ENCODE measurements at places on chromosomes 5 and 9.

DNA sequence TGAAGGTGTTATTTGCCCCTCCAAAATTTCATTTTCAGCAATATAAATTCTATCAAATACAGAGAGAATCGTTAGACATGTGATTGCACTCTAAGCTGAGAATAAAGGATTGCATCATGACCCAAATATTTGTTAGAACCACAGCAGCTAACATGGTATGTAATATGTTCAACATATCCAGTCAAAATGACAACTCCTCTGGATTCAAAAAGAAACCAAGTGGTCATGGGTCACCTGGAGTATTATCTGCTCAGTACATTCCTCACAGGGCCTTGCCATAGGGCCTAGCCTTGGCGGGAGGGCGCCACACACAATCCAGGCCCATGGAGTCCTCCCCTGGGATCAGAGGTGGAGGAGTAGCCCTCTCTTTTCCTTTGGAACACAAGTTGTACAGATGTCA is 179.2 kb downstream of the HSD17B3 start:
- no peak for DNase-seq

GRCh38 chr9:69820955-69821788 is 555 bp downstream of the CFAP95 start:
- no peak for DNase-seq

DNA sequence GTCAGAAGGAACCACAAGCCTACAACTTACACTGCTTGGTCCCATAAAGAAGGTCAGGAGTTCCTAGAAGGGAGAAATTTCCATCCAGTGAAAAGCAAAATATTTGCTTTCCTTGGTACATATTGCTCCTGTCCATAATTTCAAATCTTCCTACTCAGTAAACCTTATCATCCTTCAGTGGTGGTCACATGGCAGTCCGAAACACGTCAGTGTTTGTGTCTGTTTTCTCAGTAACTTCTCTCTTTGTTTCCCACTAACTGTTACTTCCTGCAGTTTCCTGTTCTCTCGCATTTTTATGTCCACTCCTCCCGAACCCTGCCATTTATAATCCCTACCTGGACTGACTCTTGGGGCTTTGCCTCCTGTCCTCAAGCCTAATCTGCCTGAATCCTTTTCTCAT is 129.1 kb downstream of the FANCC start:
- no peak for DNase-seq

- no peak for DNase-seq
These were observed 153.9 kb downstream of the ELAVL2 start for GRCh38 chr9:23672151-23672550.

GRCh38 chr5:36765876-36766275 is 110.7 kb upstream of the NIPBL start:
- DNase-seq: no peak

DNA sequence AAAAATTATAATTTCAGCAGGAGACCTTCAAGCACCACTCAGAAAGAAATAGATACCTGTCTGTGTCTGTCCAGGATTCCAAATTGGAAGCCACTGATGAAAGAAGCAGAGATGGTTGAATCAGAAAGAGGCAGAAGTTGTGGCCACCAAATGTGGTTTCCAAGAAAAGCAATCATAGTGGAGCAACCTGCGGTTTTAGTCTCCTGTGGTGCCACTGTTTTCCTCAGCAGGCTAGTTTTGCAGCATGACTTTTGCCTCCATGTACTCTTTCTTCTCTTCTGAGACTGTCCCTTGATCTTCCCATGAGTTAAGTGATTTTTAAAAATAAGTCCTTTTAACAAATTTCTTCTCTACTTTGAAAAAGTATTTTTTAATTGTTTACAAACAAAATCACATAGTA is 535.8 kb downstream of the CYLC2 start:
- DNase-seq: no peak

DNA sequence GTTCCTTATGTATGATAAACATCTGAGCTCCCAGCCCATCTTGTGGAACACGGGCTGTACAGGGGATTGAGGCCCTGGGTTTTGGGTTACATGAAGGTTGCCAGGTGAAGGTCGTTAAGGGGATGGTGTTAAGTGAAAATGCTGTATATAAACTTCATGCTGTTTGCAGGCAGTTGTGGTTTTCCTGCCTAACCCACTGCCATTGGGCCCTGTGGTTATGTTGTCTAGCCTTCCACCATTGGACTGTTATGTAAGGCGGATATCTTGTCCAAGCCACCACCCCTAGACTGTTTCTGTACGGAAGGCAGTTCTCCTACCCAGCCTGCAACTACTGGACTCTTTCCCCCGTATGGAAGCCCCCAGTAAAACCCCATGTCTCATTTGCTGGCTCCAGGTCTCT is 246.1 kb downstream of the KIF4B start:
- DNase-seq: no peak

DNA sequence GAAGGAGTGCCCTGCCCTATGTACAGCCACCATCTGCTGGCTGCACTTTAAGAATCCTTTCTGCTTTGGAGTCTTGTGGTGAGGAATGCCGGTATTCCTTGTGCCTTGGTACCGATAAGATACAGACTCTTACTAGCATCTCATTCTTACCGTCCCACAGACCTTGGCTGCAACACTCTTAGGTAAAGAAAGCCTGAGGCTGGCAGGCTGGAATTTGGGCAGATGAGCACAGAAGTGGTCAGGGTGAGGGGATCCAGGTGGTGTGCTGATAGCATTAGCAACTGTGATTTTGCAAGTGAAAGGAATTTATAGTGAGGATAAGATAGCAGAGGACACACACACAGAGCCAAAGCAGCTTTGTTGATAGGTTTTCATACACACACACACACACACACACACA is 198.1 kb downstream of the ENC1 start:
- no peak for DNase-seq

DNA sequence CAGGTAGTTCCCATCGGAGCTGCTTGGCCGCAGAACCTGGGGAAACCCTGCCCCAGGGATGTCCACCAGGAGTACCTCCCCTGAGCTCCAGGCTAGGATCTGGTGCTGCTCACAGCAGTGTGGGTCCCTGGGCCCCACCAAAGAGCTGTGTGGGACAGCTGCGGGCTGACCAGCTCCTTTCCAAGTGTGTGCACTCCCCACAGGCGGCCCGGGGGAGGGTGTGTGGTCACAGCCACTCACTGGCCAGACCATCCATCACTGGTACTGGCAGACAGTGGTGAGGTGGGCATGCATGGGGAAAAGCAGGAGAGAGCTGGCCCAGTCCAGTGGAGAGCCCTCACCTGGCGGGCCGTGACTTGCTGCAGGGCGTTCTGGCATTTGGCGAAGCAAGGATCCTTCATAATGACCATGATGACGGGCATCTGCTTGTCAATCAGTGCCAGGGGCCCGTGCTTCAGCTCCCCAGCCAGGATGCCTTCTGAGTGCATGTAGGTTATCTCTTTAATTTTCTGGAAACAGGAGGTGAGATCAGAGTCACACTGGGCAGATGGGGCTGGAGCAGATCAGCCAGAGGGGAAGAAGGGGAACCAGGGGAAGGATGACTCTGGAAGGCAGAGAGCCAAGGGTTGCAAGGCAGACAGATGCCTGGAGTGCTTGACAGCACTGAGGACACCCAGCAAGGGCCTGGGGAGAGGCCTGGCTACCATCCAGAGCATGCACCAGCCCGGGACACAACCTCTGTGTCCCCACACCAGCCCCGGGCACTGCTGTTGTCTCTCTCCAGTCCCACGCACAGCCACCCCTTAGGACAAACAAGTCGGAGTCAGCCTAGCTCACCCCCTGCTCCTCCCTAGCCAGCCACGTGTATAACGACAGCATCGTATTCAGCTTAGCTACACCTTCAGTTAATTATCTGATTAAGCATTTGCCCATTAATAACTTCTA is 12.8 kb upstream of the MAPK9 start:
- no peak for DNase-seq

DNA sequence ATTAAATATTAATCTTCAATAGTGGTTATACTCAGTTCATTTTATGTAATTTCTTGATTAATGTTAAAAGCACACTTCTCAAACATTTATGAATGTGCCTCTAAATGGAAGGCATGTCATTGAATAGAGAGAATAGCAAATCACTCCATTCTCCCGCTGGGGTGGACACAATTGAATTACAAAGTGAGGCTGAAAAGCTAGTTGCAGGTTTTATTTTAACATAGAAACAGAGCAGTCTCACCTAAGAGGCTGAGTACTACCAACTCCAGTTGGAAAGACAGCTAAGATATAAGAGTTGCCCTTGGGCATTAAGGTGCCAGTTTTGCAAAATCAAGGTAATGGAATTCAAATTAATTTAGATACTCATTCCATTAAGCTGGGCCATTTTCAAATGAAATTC is 147.2 kb downstream of the PCSK1 start:
- no peak for DNase-seq

DNA sequence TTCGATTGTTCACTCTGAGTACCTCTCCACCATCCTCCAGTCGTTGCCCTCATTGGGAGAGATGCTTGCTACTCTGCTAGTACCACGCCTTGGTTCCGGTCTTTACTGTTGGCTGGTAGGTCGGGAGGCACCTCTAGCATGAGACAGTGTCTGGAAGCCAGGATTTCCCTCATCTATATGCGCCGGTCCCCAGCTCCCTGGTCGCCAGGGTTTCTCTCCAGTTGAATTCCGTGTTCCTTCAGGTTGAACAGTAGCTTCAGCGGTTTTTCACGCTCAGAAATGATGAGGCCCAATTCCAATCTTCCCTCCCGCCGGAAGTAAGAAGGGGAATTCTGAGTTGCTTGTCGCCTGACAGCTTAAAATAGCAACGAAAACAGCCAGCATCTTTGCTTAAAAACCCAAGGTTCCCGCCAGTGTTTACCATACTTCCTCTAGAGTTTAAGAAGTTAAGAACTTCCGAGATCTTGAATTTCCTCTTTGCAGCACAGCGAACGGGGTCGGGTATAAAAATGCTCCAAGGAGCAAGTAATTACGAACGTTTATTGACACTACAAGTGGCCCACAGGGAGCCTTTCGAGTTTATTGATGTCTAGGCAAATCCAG is 1.3 kb upstream of the ST8SIA4 start:
- DNase-seq: no peak

DNA sequence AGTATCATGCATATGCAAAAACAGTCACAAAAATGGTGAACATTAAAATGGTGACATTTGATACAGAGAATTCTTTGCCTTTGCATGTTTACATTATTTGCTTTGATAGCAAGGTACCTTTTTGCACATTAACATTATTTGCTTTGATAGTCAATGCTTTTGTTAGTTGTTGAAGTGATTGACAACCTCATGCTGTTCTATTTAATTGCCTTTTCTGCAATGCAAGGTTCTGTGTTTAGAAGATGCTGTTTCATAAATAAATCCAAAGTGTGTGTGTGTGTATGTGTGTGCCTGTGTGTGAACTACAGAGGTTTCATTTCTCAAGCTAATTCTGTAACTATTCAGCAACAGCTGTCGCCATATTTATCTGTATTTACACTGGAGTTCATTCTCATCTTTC is 668.7 kb downstream of the NR2F1-AS1 start:
- DNase-seq: peak; percentile 53

DNA sequence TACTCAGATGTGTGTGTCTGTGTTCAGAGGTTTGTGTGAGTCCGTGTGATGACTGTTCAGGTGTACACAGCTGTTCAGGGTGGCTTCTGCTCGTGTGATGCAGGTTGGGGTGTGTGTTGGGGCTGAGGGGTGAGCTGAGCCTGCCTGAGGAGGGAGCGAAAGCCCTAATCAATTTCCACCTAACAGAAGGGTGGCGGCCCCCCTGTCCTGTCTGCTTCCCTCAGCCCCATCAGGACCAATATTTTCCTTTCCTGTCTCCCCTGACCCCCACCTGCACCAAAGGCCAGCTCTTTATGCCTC is 30.2 kb downstream of the LHX2 start:
- no peak for DNase-seq

- peak; percentile 63 for DNase-seq
These were observed 77.7 kb downstream of the DNAH5 start for GRCh38 chr5:13866792-13867191.

DNA sequence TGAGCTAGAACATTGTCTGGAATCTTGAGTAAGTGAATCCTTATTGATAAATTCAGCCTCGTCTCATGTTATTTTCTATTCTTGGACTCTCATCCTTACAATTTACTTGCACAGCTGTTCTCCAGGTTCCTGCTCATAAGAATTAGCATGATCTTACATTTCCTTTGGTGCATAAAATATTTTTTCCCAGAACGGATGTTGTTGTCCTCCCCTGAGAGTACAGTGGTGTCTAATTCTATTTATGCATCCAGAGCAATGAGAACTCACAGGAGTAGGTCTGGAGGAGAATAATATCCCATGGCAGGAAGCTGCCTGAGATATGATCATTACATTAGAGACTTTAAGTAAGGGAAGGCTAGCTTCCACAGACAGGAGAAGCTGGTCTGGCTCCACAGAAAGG is 178.4 kb upstream of the MAST4 start:
- DNase-seq: no peak

- no peak for DNase-seq
These were observed 10.3 kb upstream of the RGMB start for GRCh38 chr5:98763001-98763630.

- DNase-seq: no peak
These were observed 38.3 kb downstream of the RXRA start for GRCh38 chr9:134364391-134365114.

GRCh38 chr9:118686959-118687358 is 682.3 kb downstream of the BRINP1 start:
- DNase-seq: no peak

DNA sequence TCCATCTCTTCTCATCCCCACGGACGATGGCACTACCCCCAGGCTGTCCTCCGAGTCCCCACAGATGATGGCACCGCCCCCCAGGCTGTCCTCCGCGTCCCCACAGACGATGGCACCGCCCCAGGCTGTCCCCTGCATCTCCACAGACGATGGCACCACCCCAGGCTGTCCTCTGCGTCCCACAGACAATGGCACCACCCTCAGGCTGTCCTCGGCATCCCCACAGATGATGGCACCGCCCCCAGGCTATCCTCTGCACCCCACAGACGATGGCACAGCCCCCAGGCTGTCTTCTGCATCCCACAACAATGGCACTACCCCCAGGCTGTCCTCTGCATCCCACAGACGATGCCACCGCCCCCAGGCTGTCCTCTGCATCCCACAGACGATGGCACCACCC is 57.4 kb upstream of the PTCH1 start:
- no peak for DNase-seq

- no peak for DNase-seq
These were observed 10.4 kb upstream of the ANKRD33B start for GRCh38 chr5:10553476-10553875.

GRCh38 chr5:98443881-98444280 is 329.6 kb upstream of the RGMB start:
- DNase-seq: no peak

- no peak for DNase-seq
These were observed 528.7 kb upstream of the TRPC7 start for GRCh38 chr5:136894070-136894469.

DNA sequence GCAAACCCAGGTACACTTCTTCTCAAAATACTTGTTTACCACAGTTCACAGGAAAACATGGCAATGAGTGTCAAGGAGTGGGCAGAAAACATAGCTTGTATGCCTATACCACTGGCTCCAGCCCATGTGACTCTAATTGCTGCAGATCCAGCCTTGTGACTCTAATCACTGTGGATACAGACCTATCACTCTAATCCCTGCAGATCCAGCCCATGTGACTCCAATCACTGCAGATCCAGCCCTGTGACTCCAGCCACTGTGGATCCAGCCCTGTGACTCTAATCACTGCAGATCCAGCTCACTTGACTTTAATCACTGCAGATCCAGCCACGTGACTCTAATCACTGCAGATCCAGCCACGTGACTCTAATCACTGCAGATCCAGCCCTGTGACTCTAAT is 366.3 kb upstream of the IRX4 start:
- no peak for DNase-seq

Data from neuronal stem cell (in vitro differentiated cells).